ENCODE measurements at places on chromosomes 16 and 17.

DNA sequence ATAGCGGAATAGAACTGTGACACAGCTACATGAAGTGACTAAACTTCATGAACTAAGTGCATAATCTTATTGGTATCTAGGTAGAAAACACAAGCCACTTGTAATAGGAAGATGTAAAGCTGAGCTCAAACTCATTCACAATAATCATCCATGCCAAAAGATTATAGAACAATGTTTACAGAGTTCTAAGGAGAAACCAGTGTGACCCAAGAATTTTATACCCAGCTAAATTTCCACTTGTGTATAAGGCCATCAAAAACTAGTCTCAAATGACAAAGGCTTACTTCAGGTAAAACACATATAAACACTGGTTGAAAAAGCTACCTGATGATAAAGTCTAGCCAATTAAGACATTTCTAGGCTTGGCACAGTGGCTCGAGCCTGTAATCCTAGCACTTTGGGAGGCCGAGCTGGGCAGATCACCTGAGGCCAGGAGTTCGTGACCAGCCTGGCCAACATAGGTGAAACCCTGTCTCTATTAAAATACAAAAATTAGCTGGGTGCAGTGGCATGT, 16.9 kb upstream of the CPD start:
- no peak for DNase-seq

DNA sequence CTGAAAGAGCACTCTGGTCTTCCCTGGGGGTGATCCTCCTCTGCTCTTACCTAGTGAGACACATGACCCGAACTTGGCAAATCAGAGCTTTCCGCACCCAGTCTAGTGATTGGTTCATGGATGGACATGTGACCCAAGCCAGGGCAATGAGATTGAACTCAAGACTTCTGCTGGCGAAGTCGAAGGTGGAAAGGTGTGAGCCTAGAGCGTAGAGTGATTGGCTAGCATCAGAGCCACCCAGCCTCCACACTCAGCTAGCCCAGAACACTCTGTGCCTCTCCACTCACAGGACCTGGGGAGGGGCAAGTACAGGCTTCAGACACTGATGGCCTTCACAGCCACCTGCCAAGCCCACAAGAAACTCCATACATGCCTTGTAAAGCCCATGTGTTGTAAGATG, 17.6 kb downstream of the ATPAF2 start:
- DNase-seq: no peak

- DNase-seq: no peak
Measured at GRCh38 chr16:68385371-68385770, 62.9 kb downstream of the SMPD3 start.

DNA sequence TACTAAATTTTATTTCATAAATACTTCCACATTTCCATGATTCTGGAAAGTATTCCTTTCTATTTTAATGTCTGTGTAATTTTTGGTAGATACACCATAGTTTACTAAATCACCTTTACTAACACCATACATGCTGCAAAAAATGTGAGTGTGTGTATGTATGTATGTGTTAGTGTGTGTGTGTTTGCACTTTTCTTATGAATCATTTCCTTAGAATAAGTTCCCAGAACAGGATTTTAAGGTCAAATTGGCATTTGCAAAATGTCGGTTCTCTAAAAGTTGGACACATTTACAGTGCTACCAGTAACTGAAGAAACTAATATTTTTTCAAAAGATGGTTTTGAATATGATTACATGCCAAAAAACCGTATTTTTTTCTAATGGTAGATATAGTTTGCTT, 137.1 kb downstream of the CYB561 start:
- DNase-seq: no peak

GRCh38 chr17:17497845-17498520, 1.8 kb upstream of the RASD1 start:
- no peak for DNase-seq

- no peak for DNase-seq
Measured at GRCh38 chr17:68941761-68942160, 13.4 kb downstream of the ABCA8 start.

DNA sequence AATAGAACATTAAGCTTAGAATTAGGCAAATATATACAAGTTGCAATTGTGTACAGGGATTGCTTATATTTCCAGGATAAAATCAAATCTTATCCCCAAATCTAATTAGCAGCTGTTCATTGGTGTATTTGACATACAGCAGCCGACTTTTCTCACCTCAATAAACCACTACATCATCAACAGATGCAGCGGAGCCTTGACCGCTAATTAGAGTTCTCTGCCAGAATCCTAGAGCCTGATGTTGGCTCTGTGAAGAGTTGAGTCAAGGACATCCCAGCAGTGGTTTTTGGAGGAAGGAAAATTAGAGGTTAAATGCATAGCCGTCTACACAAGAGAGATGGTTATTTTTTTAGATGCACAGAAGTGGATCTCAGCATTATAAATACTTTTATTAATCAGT, 221.9 kb upstream of the CACNG5 start:
- DNase-seq: no peak

Measured in right renal cortex interstitium (tissue), 3 donors.